Esophagus squamous epithelium (tissue), 5 donors: ENCODE measurements at places on chromosomes 12 and 14. TPM values are rescaled to one million over a fixed set of nuclear protein-coding genes. Genes with fewer than 3 reads are reported as not detected.

DNA sequence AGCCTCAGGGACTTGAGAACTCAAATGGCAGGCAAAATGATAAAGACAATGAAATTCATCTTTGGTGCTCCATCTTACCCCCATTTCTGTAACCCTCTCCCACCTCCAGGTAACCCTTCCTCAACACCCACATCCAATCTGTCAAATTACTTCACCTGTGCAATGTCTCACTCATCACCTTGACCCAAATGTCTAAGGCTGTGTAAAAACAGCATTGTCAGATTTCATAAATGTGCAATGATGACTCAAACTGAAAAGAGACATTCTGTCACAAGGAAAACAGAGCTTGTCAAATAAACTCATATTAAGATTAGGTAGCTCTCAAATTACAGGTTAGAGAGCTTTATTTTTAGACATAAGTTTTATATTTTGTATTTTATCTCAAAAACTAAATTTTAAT, 19.9 kb upstream of the COCH start:
- DNase-seq, result no peak

Gene OR10G2
- not detected for total RNA-seq

DNA sequence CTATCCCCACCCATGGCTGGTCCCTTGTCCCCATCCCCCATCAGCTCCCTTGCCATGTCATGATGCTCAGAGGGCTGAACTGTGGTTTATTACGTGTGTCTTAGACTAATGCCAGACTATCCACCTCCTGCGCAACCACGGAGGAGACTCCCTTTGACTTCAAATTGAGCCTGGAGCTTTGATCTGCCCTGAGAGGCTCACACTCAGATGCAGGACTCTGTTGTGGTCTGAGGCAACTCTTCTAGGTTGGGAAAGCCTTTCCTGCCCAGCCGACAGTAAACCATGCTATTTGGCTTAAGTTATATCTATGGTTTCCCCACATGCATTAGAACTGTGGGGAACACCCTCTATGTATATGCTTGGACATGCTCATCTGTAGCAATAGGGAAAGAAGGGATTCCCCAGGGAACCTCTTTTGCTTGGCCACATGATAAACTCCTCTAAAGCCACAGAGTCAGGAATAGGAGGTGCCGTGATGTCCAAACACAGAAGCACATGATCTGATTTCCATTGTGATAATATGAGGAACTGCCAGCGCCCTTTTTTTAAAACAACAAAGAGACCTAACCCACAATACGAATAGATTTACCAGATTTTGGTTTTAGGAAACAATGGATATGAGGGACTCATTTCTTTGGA, 11.1 kb upstream of the LGALS3 start:
- no peak for DNase-seq

DNA sequence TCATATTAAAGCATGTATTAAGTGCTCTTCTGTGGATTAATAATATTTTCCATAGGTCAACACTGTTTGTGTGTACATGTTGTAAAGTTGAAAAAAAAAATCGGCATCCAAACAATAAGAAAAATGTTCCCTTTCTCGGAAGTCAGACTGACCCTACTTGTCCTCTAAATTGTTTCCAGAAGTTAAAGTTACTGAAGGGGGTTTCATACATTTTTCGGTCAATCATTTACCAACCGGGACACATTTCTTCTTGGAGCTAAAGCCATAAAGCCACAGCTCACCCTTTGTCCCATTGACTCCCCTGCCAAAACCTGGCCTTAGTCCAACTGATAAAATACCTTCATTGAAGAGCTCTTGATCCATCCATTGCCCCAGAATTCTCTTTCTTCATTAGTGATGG, 230.0 kb downstream of the ANO2 start:
- DNase-seq, result no peak

Gene GALNT6
- 26.7 TPM for total RNA-seq

DNA sequence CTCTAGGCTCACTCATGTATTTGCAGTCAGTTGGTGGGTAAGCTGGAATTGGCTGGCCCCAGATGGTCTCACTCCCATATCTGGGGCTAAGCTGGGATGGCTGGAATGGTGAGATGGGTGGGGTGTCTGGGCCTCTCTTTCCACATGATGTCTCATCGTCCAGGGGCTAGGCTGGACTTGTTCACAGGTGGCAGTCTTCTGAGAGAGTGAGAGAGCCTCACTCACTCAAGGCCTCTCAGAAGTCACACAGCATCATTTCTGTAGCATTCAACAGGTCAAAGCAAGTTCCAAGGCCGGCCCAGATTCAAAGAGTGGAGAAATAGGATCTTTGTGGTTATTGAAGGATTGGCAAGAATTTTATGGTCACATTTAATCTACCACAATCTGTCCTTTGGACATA, 102.7 kb downstream of the UNC79 start:
- no peak for DNase-seq

GRCh38 chr14:99518441-99519346, 37.5 kb downstream of the CCNK start:
- no peak for DNase-seq

Gene ANO4
- 0.09 TPM for total RNA-seq

DNA sequence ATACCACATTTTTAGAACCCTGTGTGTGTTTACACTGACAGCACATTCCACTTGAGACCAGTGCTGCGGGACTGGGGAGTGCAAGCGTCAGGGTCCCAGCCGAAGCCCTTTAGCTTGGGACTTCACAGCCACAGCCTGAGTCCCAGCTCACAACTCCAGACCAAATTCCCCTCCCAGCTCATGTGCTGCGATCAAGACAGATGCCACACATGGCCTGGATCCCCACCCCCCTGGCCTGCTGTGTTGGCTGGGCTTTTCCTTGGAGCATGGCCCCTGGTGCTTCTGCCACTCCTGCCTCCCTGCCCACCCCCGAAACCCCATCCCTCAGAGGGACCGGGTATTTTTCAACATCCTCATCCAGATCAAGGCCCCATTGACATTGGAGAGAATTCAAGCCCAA, 63.7 kb downstream of the WDR20 start:
- DNase-seq, result no peak

GRCh38 chr12:28527631-28528249, 337.5 kb downstream of the CCDC91 start:
- no peak for DNase-seq

DNA sequence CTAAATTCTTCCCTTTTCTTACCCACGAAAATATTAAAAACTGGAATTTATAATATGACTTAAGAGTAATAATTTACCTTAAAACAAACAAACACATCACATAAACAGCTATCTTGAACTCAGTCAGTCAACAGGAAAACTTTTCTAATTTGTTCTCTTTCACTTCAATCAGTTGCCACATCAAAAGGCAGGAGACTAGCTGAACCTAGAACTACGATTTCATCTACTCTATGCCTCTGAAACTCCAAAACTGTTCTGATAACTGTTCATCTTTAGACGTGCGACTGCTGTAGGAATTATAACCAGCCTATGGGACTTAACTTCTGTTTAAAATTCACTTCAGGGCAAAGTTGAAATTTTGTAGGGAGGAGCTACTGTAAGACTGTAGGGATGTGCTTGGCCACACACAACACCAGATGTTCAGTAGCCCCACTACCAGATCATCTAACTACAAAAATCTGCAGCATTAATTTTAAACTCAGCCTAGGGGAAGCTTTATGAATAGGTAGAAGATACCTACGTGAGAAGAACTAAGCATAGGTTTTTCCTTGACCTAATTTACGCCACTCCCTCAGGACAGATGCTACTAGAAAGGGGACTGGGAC, 7.6 kb upstream of the RAD51AP1 start:
- DNase-seq, result no peak

Gene SPIC
- not detected for total RNA-seq

- no peak for DNase-seq
Measured at GRCh38 chr14:47675466-47676314, at the start of gene MDGA2. MDGA2 (minus strand) TSS chr14:47675605.

DNA sequence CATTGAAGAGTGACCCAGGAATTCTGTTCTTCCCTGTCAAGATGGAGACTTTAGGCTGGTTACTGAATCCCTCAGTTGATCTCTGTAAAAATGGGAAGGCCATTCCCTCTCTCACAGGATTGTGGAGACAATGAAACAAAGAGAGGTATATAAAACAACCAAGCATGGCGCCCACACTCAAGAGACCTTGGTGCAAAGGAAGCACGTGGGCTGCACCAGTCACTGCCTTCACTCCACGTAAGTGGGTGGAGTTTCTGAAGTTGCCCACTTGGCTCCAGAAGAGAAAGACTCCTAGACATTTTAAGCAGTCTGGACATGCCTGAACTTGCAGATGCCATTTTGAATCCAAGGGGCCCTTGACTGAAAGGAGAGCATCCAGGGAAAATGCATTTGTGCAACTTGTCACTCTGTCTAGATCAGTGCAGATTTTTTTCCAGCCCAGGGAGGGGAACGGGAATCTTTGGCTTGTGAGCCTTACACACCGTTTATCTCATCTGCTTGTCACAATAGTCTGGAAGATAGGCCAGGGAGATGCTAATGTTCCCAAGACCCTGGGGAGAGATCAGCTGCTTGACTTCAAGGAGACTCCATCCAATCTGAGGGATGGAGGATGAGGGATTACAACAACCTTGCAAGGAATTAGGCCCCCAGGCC, 96.9 kb upstream of the TBX3 start:
- no peak for DNase-seq

GRCh38 chr12:41981013-41981412, 163.7 kb downstream of the GXYLT1 start:
- DNase-seq, result no peak

Gene SLC6A13
- total RNA-seq, result not detected

Gene DYRK4
- 19.0 TPM for total RNA-seq

GRCh38 chr12:93158065-93158843, 219.5 kb upstream of the NUDT4 start:
- DNase-seq, result no peak

Gene KRT7
- total RNA-seq, result 88.1 TPM

Gene KRT85
- not detected for total RNA-seq

- no peak for DNase-seq
Measured at GRCh38 chr14:51059032-51059431, 35.9 kb downstream of the TRIM9 start.

DNA sequence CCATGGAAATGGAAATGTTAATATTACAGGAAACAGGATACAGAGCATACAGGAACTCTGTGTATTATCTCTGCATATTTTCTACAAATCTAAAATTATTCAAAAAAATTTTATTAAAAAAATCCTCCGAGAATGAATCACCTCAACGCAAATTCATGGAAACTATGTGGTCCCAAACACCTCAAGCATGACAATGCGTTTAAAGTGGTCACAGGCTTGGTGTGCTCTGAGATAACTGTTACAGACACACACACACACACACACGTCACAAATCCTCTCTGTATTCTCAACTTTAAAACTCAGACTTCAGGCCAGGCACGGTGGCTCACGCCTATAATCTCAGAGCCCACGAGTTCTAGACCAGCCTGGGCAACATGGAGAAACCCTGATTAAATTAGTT, 45.3 kb upstream of the MTERF2 start:
- DNase-seq, result no peak

DNA sequence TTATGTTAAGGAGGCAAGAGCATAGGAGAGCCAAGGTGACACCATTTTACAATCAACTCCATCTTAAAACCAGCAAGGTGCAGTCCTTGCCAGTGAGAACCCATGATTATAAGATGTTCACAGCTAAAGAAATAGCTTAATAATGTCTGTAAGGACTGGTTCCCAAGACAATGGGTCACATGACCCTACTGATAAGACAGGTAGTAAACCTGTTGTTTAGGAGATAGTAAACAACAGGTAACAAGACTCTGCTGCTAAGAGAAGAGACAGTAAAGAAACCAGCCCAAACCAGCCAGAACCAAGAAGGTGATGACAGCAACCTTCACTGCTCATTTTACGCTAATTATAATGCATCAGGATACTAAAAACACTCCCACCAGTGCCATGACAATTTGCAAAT, 23.2 kb upstream of the BCAT1 start:
- no peak for DNase-seq

DNA sequence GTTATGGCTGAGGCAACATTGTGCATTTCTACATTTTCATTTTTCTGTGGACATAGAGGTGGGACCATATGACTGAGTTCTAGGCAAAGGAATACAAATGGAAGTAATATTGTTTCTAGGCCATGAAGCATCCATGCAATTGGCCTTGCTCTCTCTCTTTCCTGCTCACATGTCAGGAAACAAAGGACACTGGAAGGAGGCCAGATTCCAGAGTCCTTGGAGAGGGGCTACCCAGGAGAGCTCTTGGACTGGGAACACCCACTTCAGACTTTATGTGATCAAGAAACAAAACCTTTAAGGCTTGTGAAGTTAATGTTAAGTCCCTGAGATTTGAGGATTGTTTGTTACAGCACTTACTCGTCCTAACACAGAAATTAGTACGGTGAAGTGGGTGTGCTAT, 32.8 kb downstream of the PDZRN4 start:
- DNase-seq, result no peak

Gene DCN
- total RNA-seq, result 93.3 TPM

GRCh38 chr14:23621204-23621931, 14.8 kb upstream of the DHRS2 start:
- no peak for DNase-seq

GRCh38 chr14:75156901-75157300, 19.5 kb downstream of the TMED10 start:
- no peak for DNase-seq

DNA sequence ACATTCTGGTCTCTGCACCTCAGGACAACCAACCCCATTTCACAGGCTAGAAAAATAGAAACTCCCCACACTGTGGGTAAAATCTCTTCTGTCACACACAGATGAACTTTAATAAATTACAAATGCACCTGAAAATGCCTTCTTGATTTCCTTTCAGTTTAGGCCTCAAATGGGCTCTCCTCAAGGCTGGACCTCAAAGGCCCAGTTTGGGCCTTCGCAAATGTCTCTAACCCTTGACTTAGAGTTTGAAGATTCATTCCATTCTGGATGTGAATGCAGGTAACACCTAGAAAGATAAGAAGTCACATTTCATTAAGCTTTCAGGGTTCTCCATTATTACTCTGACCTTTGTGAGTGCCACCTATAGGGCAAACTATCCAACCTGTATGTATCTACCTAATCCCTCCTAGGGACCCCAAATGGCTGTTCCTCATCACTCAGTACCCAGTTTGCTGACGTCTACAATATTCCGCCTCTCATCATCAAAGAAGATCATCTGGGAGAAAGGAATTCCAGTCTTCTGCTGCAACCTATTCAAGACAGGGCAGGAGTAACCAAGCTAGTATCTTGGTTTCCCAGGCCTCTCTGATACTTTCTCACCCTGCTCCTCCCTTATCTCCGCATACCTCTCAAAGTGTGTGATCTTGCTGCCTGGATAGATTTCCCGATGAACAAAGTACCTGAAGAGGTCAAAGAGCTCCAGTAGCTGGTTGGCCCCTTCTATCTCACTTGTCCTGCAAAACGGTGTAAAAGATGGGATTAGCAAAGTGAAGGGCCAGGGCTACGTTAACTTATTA, 776 bp upstream of the CHMP4A start:
- no peak for DNase-seq

DNA sequence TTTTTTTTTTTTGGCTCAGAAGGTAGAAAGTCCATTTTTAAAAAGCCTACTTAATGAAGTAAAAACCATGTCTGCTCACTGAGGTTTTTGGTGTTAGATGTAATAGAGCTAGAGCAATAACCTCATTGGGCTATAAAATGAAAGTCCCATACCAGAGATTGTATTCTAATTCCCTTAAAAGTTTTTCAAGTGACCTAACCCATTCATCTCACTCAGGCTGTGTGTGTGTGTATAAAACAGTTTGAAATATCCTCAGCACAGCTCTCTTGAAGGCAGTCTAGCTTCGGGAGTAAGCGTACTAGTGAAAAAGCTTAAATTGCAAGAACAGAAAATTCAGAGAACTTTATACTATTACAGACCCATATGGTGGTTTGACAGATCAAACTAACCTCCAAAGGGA, 313.8 kb downstream of the CEP128 start:
- no peak for DNase-seq
